ENCODE measurements at places on chromosomes 12 and 14.

DNA sequence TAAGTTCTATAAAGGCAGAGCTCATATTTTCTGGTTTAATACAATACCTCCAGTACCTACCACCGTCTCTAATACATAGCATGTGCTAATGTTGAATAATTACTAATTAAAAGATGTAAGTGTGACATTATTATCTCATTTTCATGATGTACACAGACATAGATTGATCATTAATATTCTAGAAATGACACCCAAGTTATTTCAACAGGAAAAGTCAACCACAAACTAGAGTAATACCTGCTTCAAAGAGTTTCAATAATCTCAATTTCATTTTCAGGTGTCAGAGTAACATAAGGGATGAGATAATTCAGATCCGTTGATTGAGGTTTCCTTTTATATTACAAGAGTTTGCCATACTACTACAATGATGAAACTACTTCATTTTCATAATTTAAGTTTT lies 388.9 kb downstream of the SOX5 start:
- no peak for DNase-seq

DNA sequence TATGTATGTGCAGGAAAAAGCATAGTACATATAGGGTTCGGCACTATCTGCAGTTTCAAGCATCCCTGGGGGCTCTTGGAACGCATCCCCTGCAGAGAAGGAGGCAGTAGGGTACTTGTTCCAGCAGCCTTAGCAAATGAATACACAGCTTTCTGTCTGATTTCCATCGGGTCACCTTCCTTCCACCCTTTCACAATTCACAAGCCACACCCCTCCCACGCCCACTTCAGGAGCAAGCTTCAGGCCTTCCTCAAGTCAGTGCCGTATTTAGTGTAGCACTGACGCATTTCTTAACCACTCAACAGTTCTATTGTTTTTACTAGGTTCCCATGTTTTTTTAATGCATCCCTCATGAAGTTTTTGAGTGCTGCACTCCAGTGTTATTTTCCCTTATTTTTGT lies 64.2 kb downstream of the CLMN start:
- peak; percentile 48 for DNase-seq

- DNase-seq: no peak
Observed at GRCh38 chr12:102609996-102610395, 129.6 kb upstream of the IGF1 start.

- no peak for DNase-seq
Observed at GRCh38 chr14:36988989-36989388, 183.4 kb downstream of the SLC25A21 start.

GRCh38 chr12:14258575-14258940 lies 106.9 kb upstream of the ATF7IP start:
- DNase-seq: no peak

Data from non-pigmented ciliary epithelial cell (primary cell).